ENCODE measurements at places on chromosomes 4 and X.

- DNase-seq: no peak
Measured at GRCh38 chrX:10109695-10110094, 47.1 kb upstream of the CLCN4 start.

- no peak for DNase-seq
Measured at GRCh38 chr4:150647008-150647407, 65.1 kb downstream of the MAB21L2 start.

DNA sequence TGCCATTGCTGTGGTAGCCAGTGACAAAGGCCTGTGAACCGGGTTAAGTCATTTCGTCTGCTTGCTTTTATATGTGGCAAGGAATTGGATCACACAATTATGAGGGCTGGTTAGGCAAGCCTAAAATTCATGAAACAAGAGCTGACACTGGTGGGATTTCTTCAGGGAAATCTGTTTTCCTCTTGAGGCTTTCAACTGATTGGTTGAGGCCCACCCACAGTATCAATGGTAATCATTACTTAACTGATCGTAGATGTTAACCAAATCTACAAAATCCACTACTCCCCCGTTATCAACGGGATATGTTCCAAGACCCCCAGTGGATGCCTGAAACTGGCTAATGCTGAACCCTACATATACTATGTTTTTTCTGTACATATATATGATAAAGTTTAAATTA is 13.0 kb downstream of the RBMX2 start:
- DNase-seq: no peak

GRCh38 chr4:165507381-165507780 is 128.6 kb downstream of the CPE start:
- DNase-seq: no peak

- DNase-seq: no peak
Measured at GRCh38 chr4:3044870-3045819, 29.2 kb downstream of the HTT-AS start.

- DNase-seq: no peak
Measured at GRCh38 chr4:47500776-47501175, 15.7 kb downstream of the ATP10D start.

GRCh38 chr4:24967346-24967745 is 54.5 kb upstream of the CCDC149 start:
- no peak for DNase-seq

- DNase-seq: no peak
Measured at GRCh38 chr4:75989846-75990528, 758 bp downstream of the SDAD1 start.

DNA sequence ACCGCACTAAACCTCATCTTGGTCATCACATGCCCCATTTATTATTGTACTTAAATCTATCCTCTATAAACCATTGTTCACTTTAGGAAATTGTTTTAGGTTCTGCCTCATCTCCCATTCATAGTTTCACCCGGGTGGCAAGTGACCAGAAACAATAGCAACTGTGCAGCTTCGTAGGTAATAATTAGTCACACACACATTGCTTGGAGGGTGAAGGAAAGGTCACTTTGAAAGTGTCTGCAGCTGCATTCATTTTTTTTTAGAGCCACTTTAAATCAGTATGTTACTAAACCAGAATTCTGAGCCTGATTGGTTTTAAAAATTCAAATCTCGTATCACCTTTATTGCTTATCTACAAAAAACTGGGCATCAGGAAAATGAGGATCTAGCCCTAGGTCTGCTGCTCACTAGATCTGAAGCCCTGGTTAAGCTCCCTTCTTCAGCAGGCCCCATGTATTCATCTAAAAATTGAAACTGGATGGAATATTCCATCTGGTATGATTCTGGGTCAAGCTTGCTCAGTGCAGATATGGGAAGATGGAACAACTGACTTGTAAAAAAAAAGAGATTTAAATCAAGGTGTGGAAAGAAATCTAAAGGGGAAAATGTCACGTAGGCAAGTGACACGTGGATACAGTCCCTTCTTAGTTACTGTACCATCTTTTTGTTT is 62.4 kb downstream of the LIMCH1 start:
- no peak for DNase-seq

DNA sequence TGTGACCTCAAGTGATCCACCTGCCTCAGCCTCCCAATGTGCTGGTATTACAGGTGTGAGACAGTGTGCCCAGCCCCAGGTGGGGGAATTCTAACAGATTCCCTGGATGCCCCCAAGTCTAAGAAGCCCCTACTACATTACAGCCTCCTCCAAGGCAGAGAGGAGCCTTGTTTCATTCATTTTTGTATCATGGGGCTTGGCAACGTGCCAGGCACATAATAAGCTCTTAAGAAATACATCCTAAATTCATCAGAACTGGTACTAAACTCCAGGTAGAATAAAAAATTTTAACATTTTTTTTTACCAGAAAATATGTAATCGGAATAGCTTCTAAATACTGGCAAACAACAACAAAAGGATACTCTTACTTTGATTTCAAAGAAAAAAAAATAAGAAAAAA is 127.1 kb downstream of the CHIC2 start:
- no peak for DNase-seq
